ENCODE measurements at places on chromosomes 1 and 21.

DNA sequence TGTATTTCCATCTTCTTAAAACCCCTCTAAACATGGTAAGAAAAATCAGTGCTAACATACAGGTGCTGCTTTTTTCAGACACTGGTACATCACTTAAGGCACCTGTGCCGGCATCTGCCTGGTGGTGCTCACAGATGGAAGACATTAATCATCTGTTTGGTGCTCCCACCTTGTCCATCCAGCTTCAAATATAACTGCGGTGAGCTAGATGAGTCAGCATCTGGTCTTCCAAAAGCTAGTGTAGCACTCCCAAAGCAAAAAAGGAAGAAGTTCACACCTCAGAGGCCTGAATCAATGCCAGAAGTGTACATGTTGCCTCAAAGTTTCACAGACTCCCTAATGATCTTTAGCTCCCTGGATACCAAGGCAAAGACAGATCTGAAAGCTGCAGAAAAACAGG is 44.4 kb downstream of the TM2D1 start:
- DNase-seq = no peak

DNA sequence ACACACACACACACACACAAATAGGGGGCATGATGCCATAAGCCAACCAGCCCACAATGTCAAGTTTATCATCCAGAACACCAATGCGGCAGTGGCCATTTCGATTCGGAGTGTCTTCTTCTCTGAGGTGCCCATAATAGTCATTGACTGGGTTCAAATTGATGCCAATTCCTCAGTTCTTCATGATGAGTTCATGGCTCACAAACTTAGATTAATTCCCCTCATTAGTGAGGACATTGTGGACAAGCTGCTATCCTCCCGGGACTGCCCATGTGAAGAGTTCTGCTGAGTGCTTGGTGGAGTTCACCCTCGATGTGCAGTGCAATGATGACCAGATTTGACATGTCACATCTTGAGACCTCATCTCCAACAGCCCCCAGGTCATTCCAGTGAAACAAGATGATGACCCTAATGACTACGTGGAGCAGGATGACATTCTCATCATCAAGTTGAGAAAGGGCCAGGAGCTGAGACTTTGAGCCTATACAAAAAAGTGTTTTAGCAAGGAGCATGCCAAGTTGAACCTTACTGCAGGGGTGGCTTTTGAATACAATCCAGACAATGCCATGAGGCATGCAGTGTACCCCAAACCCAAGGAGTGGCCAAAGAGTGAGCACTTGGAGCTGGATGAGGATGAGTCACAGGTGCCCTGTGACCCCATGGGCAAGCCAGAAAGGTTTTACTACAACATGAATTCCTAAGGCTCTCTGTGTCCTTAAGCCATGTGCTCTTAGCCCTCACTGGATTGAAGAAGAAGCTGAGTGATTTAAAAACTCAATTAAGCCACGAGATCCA is 211.6 kb upstream of the SAMSN1 start:
- no peak for DNase-seq

GRCh38 chr1:165109013-165109412 is 247.5 kb downstream of the LMX1A start:
- DNase-seq = no peak

GRCh38 chr21:44817914-44818639 is at the start of gene SUMO3:
Gene SUMO3 (minus strand): TSS chr21:44818062. CDS start chr21:44817968, 94 bp downstream.
- peak; percentile 78 for DNase-seq

DNA sequence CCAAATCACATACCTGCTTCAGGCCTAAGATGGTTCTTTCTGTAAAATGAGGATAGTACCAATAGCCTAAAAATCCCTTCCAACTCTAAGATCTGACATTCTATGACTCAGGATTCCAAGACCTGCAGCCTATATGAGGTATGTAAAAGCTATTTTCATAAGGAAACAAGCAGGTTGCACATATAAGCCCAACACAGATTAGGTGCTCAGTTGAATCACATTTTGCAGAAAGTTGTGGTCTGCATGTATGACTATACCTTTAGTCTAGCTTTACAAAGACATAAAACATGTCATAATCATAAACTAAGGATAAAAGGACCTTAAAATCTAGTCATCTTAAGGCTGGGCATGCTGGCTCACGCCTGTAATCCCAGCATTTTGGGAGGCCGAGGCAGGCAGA is 7.3 kb downstream of the KTI12 start:
- DNase-seq = no peak

- no peak for DNase-seq
Measured at GRCh38 chr1:118973032-118973431, 15.1 kb downstream of the TBX15 start.

GRCh38 chr1:34759503-34760357 is at the start of gene GJB4:
Gene GJB4 (plus strand): TSS chr1:34759740. CDS start chr1:34761255, 1,515 bp downstream.
- no peak for DNase-seq

DNA sequence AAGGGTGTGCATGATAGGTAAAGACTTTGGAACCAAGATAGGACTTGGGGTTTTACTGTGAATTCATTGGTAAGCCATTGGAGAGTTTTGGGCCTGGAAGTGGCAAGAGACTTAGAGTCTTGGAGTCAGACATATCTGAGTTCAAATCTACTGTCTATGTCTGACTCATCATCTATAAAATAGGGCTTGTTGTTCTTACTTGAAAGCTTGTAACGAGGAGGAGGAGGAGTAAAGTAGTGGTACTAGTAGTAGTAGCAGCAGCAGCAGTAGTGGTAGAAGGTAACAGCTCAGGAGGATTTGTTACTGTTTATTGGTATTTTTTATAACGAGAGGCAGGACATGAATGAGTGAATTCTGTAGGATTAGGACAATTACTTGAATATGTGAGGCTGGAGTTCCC is 62.7 kb downstream of the CACHD1 start:
- DNase-seq = no peak

- no peak for DNase-seq
Measured at GRCh38 chr1:111754984-111755330, 744 bp upstream of the DDX20 start.
